NCI-H1105 (cell line): ENCODE measurements at places on chromosomes 1 and 21.

DNA sequence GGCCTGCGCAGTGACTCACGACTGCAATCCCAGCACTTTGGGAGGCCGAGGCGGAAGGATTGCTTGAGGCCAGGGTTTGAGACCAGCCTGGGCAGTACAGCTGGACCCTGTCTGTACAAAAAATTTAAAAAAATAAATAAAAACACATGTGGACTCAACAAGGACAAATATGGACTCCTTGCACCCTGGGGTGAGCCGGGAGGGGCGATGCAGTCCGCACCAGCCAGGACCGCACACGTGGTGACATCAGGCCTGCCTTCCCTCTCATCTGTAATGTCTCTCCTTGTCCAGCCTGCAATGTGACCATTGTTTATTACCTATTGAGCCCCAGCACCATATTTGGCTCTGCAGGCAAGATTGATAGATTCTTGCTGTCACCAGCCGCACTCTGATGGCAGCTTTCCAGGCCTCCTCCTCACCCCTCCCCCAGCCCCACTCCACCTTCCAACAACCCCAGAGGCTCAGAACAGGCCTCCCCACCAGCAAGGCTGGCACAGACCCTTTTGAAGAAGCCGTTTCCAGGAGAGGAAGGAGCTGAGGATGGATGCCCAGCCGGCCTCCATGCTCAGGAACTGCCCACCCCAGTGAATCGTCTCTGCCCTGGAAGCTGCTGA, 55.2 kb downstream of the IRF2BP2 start:
- peak; percentile 15 for DNase-seq

GRCh38 chr1:109133815-109134214, 19.9 kb downstream of the ELAPOR1 start:
- DNase-seq: peak; percentile 23

GRCh38 chr1:116268211-116268610, 104.8 kb upstream of the ATP1A1 start:
- DNase-seq: peak; percentile 19

DNA sequence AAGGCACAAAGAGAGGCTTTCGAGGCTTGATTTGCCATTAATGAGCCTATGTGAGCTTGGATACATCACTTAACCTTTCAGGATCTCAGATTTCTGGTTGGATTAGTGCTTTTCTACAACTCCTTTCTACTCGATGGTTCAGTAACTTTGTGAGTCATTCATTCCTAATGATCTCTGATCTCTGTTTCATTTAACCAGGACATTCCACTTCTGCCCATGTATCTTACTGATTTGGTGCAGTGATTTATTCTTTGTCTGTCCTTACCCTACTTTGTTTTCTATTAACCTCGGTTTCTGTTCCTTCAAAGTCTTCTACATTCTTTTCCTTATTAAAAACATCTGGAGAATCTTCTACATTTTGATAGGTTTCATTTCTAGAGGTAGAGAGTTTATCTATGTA, 94.6 kb upstream of the ZBTB18 start:
- no peak for DNase-seq

DNA sequence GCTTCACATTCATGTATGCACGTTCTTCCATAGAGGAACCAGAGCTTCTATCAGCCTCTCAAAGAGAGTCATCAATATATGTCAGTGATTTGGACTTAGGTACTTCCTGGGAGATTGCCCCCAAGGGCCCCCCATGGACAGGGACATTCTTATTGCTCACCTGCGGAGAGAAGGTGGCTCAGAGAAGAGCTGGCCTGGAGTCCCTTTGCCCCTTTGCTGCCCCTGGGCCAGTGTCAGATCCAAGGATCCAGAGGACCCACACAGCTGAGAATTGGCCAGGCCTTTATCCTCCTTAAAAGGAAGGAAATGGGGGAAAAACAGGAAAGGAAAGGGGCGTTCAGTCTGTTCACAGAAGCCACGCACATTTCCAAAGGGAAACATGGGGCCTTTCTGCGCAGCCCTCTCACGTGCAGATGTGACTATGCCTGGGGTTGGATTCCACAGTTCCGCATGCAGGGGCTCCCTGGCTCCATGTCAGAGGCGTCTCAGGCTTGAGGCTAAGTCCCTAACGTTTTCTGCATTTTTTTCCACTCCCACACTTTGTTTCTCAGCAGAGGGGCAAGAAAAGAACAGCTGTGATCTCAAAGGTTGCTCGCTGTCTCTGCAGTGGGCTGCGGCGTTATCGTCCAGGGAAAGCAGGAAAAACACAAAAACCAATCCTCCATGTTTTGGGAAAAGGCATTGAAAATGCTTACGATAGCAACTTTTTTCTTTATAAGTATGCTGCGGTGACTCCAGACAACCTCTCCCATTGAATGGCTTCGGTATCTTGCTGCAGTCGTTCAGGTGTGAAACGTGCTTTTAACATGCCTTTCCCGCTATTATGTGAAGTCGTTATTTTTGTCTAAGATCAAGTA, 5.9 kb downstream of the C1orf226 start:
- no peak for DNase-seq

GRCh38 chr1:24742090-24742938, 2.9 kb upstream of the CLIC4 start:
- no peak for DNase-seq

- no peak for DNase-seq
Measured at GRCh38 chr1:20166051-20166450, 19.8 kb upstream of the UBXN10 start.

DNA sequence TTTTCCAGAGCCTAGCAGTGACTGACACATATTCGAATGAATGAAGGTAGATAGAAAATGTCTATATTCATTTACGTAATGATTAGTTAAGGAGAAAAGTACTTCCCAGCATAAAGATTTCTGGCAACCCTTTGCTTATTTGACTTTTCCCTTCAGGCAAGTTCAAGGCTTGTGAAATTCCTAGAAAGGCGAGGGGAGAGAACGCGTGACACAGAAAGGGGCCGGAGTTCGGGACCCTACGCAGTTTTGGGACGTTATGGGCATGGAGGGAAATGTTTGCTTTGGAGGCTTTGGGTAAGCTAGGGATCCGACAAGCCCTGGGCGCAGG, 472 bp upstream of the USP25 start:
- no peak for DNase-seq

DNA sequence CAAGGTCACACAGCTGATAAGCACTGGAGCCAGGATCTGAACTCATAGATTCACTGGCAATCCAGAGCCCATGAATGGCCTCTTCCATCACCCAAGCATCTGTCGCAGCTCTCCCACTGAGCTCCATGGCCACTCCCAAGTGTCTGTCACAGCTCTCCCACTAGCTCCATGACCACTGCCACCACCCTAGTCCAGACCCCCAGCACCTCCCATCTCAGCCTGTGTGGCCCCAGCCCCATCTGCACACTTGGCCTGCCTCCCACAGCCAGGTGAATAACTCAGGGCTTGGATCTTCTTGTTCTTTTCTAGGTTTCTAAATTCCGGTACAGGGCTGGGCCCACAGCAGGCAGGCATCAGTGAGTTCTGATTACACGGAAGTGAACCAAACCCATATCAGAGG, 76.0 kb downstream of the GLIS1 start:
- DNase-seq: no peak

DNA sequence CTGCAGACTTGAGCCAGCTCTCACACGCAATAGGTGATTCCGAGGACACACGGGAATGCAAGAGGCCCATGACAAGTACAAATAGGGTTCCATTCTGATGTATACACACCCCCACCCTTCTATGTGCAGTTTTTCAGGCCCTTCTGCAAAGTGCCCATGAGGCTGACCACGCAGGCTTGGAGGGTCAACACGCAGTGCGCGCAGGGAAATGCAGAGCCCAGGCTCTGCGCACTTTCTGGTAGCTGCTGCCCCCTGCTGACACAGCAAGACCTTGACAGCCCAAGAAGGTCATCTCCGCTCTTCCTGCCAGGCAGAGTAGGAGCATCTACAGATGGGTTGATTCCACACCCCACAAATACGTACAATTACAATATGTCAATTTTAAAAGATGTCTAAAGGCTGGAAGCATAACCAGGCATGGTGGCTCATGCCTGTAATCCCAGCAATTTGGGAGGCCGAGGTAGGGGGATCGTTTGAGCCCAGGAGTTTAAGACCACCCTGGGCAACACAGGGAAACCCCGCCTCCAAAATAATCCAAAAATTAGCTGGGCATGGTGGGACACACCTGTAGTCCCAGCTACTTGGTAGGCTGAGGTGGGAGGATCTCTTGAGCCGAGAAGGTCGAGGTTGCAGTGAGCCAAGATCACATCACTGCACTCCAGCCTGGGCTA, 18.5 kb downstream of the SH3BP5L start:
- no peak for DNase-seq

DNA sequence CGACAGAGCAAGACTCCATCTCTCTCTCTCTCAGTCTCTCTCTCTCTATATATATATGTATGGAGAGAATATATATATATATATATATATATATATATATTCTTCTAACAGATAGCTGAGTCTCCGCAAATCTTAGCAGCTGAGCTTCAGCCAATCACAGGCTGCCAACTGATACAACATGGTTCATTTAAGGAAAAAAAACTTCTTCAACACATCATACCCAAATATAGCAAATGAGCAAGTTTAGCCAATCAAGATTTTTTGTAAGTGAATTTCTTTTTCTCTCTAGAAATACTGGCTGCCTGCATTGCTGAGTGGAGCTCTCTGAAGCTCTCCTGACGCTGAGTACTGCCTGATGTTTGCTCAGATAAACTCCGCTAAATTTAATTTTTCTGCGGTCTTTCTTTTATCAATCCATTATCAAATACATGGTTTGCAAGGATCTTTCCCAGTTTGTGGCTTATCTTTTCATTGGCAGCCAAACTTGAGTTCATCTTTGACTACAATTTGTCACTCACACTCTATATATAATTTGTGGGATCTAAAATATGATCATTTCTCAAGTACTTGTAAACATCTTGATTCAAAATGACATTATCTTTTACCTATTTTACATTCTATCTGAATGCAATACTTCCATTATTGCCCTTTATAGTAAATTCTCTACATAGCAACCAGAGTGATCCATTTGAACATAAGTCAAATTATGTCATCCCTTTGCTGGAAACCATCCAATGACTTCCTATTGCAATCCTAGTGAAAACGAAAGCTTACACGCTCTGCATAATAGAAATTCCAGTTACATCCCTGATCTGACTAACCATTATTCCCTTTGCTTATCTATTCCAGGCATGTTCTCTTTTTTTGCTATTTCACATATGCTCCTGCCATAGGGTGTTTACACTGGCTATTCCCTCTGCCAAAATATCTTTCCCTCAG, 2131.7 kb downstream of the MRPL39 start:
- DNase-seq: no peak

- DNase-seq: no peak
Measured at GRCh38 chr1:6819246-6820040, 34.2 kb downstream of the CAMTA1 start.

- DNase-seq: no peak
Measured at GRCh38 chr1:218439541-218440295, 94.6 kb downstream of the TGFB2 start.

DNA sequence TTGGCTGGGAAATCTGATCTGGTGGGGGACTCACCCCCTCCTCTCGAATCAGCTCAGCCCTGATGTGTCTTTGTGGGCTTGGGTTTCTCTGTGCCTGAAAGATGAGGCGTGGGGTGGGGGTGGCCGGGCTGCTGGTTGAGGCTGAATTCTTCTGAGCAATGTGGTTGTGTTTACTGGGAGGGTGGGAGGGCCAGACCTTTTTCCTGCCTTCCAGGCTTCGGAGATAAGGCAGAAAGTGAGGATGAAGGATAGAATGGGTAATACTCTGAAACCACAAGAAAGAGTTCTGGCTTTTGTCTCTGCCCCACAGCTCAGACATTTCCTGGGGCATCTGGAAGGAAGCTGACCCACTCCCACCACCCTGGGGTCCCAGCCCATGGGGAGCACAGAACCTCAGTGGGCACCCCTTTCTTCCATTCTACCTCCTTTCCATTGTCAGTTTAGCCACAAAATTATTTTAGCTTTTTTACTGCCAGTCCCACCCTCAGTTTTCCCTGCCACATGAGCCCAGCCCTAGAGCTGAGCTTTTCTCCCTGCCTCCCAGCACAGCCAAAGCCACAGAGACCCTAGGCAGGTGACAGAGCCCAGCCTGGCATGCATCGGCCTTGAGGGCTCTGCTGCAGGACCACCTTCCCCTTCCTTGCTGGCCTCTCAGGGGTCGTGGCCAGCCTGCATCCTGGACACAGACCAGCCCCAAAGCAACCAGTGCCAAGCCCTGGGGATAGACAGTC, 11.2 kb downstream of the ALX3 start:
- no peak for DNase-seq

- peak; percentile 29 for DNase-seq
Measured at GRCh38 chr1:182080955-182081582, 19.6 kb upstream of the ZNF648 start.

GRCh38 chr21:36501589-36501892, 21.6 kb upstream of the CLDN14 start:
- DNase-seq: no peak

DNA sequence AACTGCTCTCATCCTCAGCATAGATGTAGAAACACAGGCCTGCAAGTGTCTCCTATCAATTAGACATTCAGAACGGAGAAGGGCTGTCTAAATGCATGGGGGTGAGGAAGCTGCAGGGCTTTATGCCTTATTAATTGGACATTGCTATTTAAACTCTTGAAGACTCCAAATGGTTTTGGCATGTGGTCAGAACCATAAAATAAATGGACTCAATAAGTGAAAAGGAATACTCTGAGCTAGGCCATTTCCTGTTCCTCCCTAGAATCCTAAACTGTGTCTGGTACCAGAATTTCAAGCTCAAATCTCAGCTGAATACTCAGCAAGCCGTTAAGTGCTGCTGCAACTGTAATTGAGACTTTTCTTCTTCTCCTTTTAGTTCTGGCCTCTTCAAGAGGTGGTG, 80.4 kb upstream of the C1orf87 start:
- no peak for DNase-seq
